DMS 273 treated with DMSO at 0.1 percent for 48 hours (cell line): ENCODE measurements at places on chromosomes 3 and 15.

DNA sequence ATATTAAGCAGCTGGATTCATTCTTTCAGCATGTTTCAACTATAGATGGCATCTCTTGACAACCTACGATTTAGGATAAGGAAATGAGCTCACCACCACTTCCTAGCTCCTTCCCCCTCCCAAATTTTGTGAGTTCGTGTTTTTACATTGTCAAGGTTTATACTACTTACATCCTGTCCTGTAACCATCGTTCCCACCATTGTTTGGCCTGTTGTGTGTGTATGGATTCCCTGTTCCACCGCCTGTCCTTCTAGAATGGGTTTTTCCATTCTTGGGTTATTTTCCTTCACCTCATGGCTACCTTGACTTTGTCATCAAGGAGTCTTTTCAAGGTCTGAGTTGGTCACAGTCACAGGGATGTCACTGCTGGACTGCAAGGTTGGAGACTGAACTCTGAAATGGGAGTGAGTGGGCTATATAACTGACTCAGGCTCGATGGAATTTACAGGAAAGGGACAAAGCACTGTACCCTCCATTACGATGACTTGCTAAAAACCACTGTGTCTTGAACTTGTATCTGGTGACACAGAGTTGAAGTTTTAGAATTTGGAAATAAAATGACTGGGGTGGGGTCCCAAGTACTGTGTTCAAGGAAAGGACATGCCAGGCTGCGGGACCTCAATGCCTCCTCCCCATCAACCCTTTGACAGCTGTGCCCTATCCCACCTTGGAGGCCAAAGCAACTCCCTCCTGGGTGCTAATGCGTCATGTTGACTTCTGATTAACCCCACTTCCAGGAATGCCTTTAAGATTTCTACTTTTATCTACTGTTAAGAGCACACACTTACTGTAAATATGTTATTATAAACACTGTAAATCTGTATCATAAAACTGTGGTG is 66.8 kb upstream of the BLM start:
- DNase-seq: no peak

- no peak for DNase-seq
These were observed 43.6 kb upstream of the CTSH start for GRCh38 chr15:78988361-78988911.

GRCh38 chr15:85603160-85603559 is 191.6 kb downstream of the KLHL25 start:
- no peak for DNase-seq

DNA sequence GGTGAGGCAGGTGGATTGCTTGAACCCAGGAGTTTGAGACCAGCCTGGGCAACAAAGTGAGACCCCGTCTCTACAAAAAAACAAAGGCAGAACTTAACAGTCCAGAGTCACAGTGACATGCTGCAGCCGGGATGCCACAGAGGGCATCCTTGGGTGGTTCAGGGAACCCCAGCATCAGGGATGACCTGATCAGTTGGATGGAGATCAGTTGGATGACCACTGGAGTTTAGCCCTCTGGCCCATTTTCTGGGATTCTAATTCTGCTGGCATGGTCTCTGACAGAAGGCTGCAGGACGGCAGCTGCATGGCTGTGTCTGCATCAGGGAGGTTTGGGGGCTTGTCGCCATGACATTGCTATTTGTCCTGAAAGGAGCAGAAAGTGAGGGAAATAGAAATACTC is 19.8 kb downstream of the WHAMM start:
- no peak for DNase-seq

GRCh38 chr3:185998136-185998535 is 60.3 kb upstream of the TRA2B start:
- DNase-seq: no peak

GRCh38 chr3:95899911-95900310 is 914.5 kb upstream of the EPHA6 start:
- DNase-seq: no peak

DNA sequence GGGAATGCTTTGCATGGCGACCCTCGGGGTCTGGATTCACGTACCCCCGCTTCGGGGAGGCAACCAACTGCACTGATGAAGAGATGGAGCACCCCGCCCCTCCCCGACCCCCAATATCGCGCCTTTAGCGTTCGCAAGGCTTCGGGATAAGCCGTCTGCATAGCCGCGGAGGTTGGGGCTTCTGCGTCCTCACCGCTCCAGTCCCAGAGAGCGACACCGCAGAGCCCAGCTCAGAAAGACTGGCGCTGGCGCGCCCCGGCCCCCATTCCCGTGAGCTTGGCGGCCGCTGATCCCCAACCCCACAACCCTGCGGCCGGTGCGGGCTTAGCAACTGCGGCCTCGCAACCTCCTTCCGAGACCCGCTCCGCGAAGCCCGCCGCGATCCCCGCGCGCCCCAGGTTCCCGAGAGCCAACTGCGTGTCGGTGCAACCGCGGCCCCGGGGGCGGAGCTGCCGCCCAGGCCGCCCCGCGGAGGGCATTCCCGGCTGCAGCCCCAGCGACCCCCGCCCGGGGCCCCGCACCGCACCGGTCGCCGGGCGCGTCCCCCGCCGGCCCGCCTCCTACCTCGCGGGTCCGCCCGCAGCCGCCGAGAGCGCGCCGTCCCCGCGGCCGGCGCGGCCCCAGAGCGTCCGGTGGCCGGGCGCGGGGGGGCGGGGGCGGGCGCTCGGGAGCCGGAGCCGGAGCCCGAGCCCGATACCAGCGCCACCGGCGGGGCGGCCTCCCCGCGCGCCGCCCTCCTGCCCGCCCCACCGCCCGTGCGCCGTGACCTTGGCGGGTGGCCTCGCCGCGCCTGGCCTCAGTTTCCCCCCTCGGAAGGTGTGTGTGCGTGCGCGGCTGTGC is 79.5 kb downstream of the IQSEC1 start:
- DNase-seq: no peak

- DNase-seq: no peak
These were observed 44.2 kb upstream of the STT3B start for GRCh38 chr3:31488475-31489017.

DNA sequence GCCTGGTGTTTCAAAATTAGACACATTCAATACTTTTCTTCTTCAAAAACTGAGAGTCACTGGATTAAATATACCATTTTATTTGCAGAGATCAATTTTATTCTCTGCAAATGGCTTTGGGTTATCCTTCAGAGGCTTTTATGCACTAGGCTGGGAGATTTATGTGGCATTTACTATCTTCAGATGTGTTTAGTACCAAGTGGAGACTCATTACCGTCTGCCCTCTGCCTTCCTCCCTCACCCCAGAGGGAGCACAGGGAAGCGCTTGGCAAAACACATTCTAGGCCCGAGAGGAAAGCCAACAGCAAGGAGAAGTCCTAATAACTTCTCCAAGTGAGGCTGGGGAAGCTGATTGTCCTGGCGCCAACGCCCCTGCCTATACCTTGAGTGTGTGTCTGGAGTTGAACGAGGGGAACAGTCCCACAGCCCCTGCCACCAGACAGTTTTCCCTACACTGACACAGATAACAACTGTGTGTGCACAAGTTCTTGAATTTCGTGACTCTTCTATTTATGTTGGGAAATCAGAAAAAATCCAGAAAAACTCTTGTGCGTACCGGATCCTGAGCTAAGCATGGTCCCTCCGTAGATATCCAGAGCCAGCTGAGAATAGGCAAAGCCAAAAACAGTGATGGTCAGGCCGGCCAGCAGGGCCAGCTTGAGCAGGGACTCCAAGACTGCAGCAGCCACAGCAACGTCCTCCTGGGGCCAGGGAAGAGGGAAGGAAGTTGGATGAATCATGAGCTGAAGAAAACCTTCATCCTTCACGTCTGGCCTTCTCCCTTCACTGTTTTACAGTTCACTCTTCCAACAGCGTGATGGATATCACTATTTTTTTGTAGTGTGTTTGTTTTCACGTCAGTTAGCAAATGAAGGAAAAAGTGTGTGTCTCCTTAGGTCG is 26.6 kb downstream of the RFT1 start:
- DNase-seq: no peak

DNA sequence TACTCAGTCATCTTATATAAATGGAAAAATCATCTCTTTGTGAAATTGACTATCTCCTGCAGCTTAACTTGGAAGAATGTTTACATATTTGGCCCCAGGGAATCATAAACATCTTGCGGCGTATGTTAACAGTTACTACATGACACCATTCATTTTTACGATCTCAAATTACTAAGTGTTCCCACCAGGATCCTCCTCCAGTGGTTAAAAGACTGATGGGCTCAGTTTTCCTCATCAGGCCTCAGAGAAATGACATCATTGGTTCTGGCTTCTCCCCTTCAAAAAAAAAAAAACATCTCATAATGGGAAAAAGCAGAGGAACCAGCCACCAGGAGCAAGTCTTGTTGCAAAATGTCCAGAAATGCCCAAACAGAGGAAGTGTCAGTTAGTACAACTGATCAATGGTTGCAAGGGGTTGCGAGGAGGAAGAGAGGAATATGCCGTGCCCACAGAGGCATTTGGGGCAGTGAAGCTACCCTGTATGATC is 70.5 kb upstream of the LIPC start:
- DNase-seq: no peak
